Thymus (tissue), 14 donors: ENCODE measurements at places on chromosomes 16 and 17.

DNA sequence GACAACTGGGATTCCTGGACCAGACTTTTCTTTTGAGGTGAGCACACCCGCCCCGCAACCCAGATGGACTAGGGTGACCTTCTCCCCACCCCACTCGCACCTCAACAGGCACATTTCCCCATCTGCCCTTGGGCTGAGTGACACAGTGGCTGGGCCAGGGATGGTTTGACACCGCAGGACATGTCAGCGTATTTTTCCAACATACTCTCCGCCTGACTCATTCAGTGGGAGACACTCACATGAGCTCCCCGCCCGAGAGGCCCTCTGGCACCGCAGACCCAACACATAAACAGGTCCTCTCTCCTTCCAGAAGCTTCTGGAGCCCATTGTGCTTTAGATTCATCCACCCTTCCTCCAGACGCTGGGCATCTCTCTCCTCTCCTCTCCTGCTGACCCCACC, 69.4 kb downstream of the ZDHHC7 start:
- no peak overlapping the region for H3K4me3 ChIP-seq
- no peak for DNase-seq
- no peak overlapping the region for H3K27ac ChIP-seq
- H3K4me1 ChIP-seq = no peaks in the 10 kb centered on the region
- no peaks in the 10 kb centered on the region for H3K36me3 ChIP-seq

DNA sequence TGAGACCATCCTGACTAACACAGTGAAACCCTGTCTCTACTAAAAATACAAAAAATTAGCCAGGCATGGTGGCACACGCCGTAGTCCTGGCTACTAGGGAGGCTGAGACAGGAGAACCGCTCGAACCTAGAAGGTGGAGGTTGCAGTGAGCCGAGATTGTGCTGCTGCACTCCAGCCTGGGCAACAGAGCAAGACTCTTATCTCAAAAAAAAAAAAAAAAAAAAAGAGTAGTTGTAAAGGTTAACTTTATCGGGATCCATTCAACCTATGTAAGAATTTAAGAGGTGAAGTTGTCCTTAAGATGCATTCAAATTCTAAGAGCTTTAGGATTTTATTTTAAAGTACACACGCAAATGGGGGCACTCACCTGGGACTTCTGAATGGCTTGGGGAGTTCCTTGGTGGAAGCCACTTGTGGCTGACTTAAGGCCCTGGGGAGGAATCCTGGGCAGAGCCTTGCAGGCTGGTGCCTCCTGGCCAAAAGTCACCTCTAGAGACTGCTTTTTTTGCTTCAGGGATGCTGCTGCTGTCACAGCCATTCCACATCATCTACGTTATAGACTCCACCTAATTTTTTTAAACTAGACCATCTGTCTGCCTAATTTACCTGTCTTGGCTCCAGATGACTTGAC, 3.3 kb downstream of the CTCF start:
- peaks cover 32% of the 10 kb centered on the region for H3K4me1 ChIP-seq
- peaks cover 3% of the 10 kb centered on the region for H3K36me3 ChIP-seq
- H3K27me3 ChIP-seq = no peaks in the 10 kb centered on the region
- no peak overlapping the region for H3K4me3 ChIP-seq
- no peak overlapping the region for H3K27ac ChIP-seq
- DNase-seq = no peak

DNA sequence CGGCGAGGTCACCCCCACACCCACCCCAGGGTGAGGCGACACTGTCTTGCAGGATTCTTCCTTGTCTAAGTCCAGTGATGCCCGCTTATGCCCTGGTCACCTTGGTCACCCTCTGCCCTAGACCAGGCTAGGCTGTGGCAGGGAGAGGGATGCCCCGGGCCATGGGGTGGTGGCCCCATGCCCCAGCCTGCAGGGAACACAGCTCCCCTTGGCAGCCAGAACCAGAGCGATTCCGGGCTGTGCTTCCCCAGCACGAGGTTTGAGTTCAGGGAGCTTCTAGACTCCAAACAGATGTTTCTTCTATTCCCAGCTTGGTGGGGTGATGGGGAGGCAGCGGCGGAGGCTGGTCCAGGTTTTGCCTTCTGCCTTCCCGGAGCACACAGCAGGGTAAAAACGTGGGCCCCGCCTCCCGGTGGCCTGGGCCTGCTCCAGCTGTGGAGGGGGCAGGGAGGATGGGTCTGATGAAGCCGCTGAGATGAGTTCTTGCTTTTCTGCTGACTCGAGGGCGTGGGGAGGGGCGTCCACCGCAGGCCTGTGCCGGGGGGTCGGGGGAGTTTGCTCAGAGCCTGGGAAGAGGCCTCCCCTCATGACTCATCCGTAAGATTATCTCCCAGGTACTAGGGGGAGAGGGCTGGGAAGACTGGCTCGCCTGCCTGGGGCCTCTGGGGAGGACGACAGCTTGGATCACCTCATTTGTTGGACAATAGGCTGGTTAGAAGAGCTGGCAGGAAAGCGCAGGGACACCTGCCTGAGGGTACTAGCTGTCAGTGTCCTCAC, 15.4 kb downstream of the SMTNL2 start:
- no peak overlapping the region for H3K4me3 ChIP-seq
- peaks cover 32% of the 10 kb centered on the region for H3K27me3 ChIP-seq
- peaks cover 12% of the 10 kb centered on the region for H3K4me1 ChIP-seq
- H3K36me3 ChIP-seq = no peaks in the 10 kb centered on the region
- no peak overlapping the region for H3K27ac ChIP-seq

GRCh38 chr17:34996422-34997285, 16.3 kb downstream of the LIG3 start:
- H3K27me3 ChIP-seq = no peaks in the 10 kb centered on the region
- H3K4me3 ChIP-seq = no peak overlapping the region
- no peak overlapping the region for H3K27ac ChIP-seq

DNA sequence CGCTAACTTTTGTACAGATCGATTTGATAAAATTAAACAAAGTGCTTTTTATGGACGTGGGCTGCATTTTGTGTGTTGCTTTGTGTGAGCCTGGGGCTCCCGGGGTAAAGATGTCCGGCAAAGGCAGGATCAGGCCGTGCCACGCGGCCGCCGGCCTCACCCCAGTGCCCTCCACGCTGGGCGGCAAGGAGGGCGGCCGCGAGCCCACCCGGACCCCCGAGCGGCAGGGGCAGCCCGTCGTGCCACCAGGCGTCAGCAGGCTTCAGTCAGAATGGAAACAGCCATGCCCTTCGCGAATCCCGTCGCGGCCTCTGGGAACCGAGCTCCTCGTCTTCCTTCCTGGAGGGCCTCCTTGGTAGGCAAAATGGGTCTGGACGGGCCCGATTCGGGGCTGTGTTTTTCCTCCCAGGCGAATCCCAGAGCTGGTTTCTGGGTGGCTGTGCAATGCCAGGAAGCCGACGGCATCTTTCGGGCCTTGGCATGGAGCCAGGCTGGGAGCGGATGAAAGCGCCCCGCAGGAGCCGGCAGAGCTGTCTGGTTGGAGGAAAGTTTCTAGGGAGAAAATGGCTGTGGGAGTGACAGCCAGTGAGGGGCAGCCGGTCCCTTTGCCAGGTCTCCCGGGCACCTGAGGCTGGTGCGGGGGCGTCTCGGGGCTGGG, 5.5 kb downstream of the SOX8 start:
- peaks cover 19% of the 10 kb centered on the region for H3K27me3 ChIP-seq
- H3K36me3 ChIP-seq = no peaks in the 10 kb centered on the region
- H3K4me3 ChIP-seq = no peak overlapping the region
- H3K4me1 ChIP-seq = no peaks in the 10 kb centered on the region
- no peak for DNase-seq

DNA sequence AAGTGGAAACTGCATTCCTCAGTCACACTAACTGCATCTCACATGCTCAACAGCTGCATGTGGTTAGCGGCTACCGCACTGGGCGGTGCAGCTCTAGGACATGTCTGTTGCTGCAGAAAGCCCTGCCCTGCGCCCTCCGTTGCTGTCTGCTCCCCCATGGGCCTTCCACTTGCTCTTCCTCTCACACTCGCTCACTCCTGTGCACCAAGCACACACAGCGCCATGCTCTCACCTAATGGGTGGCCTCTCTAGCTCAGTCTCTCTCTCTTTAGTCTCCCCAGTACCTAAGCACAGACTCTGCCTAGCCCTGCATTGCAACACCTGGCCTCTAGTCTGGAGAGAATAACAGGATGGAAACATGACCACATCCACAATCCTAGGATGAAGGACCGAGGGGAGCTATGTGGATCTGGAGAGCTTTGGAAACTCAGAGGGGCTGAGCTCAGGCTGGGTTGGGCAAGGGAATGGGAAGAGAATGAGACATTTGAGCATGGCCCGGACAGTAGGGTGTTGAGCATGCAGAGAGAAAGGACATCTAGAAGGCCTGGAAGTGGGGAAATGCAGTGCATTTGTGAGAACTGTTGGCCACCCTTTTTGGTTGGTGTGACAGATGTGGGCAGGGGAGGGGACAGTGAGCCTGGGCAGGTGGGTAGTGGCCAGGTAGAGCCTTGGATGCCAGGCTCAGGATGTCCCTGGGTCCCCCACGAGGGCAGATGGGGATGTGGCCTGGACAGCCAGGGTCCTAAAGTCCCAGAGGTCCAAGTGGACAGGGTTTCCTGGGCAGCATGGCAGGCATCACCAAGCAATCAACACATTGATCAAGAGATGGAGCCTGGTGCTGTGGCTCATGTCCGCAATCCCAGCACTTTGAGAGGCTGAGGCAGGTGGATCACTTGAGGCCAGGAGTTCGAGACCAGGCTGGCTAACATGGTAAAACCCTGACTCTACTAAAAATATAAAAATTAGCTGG, 16.1 kb downstream of the SGCA start:
- DNase-seq = no peak
- no peak overlapping the region for H3K27ac ChIP-seq
- H3K4me1 ChIP-seq = peaks cover 36% of the 10 kb centered on the region

DNA sequence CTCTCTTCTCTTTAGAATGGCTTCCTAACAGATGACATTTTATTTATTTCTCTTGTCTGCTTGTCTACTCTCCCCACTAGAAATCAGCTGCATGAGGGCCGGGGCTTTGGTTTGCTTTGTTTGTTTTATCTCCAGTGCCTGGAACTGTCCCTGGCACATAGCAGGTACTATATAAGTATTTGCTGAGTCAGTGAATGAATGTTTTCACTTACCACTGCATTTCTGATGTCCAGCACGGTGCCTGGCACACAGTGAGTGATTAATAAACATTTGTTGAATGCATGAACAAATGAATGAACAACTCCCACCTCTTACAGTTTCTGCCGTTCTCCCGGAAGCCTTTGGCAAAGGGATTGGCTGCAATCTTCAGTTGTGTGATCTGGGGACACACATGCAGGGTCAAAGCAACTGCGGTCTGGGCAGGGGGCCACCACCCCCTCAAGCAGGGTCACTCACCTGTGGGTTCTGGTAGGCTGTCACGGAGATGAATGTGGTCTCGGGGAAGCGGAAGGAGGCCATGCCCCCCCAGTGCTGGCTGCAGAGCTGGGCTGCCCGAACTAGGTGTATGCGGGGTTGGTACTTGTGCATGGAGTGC, 3.4 kb downstream of the TBX6 start:
- H3K36me3 ChIP-seq = peaks cover 38% of the 10 kb centered on the region
- H3K4me1 ChIP-seq = peaks cover 34% of the 10 kb centered on the region
